BE2C (cell line): ENCODE measurements at places on chromosomes 1 and 21.

- DNase-seq, result no peak
These were observed 13.4 kb downstream of the ABCG1 start for GRCh38 chr21:42232176-42232825.

DNA sequence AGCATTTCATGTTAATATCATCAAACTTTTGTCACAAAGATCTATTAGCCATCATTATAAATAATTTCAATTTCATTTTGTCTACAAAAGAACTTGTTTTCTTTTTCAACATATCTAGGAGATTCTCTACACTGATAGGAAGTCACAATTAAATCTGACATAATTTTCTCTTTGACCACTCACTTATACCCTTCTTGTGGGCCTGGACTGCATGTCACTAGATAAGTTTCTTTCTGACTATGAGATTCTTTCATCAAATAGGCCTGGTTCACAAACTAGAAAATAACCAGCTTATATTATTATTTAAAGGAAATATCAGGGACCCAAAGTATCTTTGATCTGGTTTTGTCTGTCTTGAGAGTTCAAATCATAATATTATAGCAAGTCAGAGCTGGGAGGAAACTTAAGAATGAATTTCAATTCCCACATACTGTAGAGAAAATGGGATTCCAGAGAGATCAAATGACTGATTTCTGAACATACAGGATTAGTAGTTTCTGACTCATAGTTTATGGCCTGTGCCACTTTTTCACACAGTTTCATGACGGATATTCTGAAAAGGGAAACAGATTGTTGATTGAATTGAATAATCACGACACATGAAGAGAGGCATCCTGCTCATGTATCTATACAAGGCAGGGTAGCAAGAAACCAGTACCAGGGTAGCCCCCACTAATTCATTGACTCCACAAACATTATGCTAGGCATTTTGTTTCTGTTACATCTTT is 355.8 kb downstream of the GPATCH2 start:
- DNase-seq, result no peak

GRCh38 chr1:64433308-64433707 is 36.6 kb upstream of the CACHD1 start:
- DNase-seq, result no peak

DNA sequence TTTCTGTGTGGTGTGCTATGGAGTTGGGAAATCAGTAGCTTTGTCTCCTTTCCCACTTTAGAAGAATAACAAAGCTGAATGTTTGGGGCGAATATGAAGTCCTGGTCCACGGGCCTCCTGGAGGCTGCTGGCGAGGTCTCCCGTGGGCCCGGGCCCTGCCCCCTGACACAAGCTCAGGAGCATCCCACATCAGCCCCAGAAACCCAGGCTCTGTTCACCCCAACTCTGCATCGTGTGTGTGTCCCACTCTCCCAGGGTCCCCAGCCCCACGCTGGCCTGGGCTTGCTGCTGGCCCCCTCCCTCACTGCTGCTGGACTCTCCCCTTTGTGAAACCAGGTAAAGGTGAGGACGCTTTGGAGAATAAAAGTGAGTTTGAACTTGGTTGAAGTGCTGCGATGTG is 8.1 kb downstream of the PRDM16 start:
- no peak for DNase-seq

- no peak for DNase-seq
These were observed 59.8 kb upstream of the MUTYH start for GRCh38 chr1:45400049-45400448.

DNA sequence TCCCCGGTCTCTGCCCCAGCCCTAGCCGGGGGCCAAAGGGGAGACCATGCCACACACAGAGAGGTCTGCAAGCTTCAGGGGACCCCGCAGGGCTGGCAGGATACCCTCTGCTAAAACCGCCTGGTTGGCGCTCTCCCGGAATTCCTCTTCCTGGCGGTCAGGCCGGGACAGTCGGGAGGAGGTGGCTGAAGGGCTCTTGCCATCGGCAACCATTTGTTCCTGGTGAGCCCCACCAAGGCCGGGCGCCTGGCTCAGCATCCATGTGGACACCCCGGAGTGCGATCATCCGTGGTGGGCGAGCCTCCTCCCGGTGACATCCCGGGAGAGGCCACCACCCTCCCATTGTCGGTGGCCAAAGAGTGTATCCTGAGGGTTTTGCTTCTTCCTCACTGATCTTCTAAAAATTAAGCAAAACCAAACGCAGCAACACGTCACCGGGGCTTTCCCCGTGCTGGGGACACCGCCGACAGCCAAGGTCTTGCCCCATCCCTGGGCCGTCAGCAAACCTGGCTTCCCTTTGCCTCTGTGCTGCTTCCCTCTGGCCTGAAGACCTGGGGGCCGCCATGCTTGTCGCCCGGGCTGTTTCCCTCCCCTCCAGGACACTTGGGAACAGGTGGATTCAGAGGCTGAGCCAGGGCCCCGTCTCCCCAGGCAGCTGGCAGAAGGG is 59.1 kb upstream of the TTC34 start:
- DNase-seq, result no peak
